ENCODE measurements at places on chromosomes 2 and 18.

DNA sequence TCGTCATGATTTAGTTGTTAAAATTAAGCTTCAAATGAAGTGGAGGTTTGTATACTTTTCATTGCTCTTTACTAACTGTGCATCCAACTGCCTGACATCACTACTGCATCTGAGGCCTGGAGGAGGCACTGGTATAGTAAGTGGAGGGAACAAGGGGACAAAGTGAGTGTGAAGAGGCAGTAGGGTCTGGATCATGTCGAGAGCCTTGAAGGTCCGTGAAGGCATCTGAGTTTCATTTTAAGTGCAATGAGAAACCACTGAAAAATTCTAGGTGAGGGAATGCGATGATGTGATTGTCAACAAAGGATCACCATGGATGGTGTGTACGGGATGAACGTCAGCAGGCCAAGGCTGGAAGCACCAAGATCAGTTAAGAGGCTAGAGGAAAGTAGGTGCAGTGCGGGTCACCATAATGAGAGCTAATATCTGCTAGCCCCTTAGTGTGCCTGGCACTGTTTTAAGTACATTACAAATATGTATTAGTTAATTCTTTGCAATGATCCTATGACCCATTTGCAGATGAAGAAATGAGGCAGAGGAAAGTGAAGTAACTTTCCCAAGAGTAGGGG lies 96.1 kb downstream of the CABYR start:
- no peak for DNase-seq

DNA sequence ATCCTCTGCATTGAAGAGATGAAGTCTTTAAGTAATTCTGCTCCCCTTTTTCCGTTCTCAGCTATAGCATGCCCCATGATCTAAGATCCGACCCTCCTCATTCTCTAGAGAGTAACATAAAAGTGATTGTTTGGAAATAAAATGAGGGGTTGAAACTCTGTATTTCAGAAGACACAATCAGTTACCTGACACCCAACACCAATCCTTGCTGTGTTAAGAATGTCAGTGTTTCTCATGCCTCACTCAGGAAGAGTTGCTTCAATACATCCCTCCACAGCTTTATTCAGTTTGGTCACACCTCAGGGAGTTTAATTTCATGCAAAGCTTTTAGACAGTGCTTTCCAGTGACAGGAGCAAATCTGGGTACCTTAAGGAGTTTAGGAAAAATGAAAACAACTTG lies 49.9 kb upstream of the RBBP8 start:
- no peak for DNase-seq

DNA sequence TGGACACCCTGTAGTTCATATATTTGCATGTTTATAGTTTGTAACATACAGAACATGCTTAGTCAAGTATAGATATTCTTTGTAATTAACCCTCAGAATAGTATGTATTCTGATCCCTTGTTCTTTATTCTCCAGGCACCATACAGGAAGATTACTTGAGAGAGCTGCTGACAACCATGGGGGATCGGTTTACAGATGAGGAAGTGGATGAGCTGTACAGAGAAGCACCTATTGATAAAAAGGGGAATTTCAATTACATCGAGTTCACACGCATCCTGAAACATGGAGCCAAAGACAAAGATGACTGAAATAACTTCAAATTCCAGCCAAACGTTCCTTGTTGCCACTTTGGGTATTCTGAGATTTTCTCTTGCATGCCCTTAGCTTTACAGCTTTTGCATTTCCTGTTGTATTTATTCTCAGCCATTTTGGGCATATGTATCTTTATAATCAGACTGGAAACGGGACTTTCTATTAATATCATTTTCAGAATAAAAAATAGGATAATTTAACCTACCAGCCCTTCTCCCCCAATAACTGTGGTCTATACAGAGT lies 6.2 kb upstream of the MYL12B start:
- no peak for DNase-seq

DNA sequence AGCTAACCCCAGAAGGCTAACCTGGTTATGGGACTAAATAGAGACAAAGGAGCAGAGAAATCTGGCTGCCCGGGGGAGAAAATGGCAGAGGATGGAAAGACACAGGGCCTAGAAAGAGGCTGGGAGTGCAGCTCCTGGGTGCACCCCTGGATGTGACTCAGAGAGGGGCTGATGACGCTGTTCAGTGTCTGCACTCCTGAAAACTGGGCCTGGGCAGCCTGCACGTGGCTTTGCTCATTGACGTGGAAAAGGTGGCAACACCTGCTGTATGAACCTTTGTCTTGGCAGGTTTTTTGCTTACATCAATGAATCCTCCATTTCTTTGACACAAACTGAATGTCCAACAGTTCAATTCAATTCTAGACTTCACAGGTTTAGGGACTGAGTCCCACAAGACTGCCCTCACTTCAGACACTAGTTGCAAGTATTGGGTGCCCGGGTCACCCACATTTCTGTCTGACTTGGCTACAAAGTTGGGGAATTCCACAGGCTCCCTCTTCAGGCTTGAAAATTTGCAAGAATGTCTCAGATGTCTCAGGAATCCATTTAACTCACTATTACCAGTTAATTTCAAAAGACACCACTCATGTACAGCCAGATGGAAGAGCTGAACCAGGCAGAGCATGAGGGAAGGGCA lies 47.3 kb upstream of the PUM2 start:
- DNase-seq: no peak

DNA sequence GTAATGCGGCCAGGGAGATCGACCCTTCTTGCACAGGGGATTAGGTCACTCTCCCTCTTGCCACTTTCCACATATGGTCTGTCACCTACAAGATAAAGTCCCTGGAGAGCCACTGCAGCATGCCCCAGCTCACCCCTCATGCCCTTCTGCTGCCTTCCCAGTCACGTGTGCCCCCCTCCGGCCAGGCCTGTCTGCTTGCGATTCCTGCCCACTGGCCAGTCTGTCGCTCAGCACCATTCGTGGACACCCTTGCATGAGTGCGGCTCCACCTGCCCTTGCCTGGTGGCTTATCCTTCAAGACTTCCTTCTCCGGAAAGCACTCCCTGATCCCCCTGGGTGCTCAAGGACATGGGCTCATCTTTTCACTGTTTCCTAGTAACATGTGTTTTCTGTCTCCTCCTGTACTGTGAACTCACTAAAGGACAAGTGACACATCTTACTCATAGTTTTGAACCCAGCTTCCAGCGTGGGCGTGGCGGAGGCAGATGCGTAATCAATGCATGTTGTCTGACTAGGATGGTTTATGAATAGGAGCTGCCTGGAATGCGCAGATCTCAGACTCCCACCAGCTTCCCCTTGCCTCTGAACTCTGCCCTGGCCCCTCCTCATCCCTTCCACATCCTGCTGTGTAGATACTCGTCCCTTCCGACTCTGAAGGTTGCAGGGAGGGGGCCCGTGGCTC lies 7.8 kb upstream of the NT5DC4 start:
- no peak for DNase-seq

Data from stimulated activated naive B cell treated with anti-CD40 and anti-IgM and Interleukin-4, amounts not matched to agents 10 μg/mL and 1 μg/mL and 100 μg/mL, for 72 hours (primary cell).